Natural killer cell (primary cell): ENCODE measurements at places on chromosomes 4 and X. TPM values are rescaled to one million over a fixed set of nuclear protein-coding genes. Genes with fewer than 3 reads are reported as not detected.

Gene PITX2
- total RNA-seq = not detected

Gene CC2D2A
- 0.78 TPM for total RNA-seq

Gene LGI2
- total RNA-seq = not detected

Gene CTAG1A
- not detected for total RNA-seq

Gene SLC9B1
- 2.1 TPM for total RNA-seq

Gene AIMP1
- total RNA-seq = 46.8 TPM

Gene IL3RA
- 97.9 TPM for total RNA-seq

Gene CD38
- total RNA-seq = 124 TPM

Gene RHOXF1
- 2.6 TPM for total RNA-seq

Gene XAGE2
- not detected for total RNA-seq

Gene UCP1
- total RNA-seq = not detected

Gene FOXO4
- total RNA-seq = 47.3 TPM

Gene SORCS2
- total RNA-seq = 1.4 TPM

Gene EPHA5
- total RNA-seq = not detected

Gene ERCC6L
- 0.13 TPM for total RNA-seq

Gene GPR82
- total RNA-seq = 1.3 TPM

Gene NUDT11
- total RNA-seq = 2.8 TPM

Gene GLUD2
- total RNA-seq = 0.16 TPM

Gene SYAP1
- 45.4 TPM for total RNA-seq

Gene BMP3
- not detected for total RNA-seq

Gene DGAT2L6
- not detected for total RNA-seq

Gene CCKAR
- not detected for total RNA-seq

Gene PDE6B
- total RNA-seq = 18.8 TPM

Gene FOXR2
- not detected for total RNA-seq

Gene GRIA3
- not detected for total RNA-seq

Gene CNGA1
- not detected for total RNA-seq

Gene TLR8
- 0.95 TPM for total RNA-seq

Gene DMD
- not detected for total RNA-seq

Gene XPNPEP2
- total RNA-seq = 2.6 TPM

Gene S100P
- total RNA-seq = 2.4 TPM

Gene SRPX
- not detected for total RNA-seq

Gene TLR3
- 4.9 TPM for total RNA-seq
